ENCODE measurements at places on chromosomes 16 and 17.
A peak's percentile ranks its signal among the peaks of the same experiment; 100 is the strongest.

- no peak for DNase-seq
These were observed 14.9 kb upstream of the MAPK3 start for GRCh38 chr16:30137897-30138296.

GRCh38 chr16:68756239-68756915 lies 19.3 kb downstream of the CDH1 start:
- peak; percentile 95 for DNase-seq

GRCh38 chr16:30949650-30950515 lies 1.0 kb downstream of the ORAI3 start:
- peak; percentile 71 for DNase-seq

- DNase-seq: no peak
These were observed 210.6 kb downstream of the MAP2K4 start for GRCh38 chr17:12231355-12231682.

- DNase-seq: no peak
These were observed 64.2 kb downstream of the SPECC1 start for GRCh38 chr17:20073055-20073979.

DNA sequence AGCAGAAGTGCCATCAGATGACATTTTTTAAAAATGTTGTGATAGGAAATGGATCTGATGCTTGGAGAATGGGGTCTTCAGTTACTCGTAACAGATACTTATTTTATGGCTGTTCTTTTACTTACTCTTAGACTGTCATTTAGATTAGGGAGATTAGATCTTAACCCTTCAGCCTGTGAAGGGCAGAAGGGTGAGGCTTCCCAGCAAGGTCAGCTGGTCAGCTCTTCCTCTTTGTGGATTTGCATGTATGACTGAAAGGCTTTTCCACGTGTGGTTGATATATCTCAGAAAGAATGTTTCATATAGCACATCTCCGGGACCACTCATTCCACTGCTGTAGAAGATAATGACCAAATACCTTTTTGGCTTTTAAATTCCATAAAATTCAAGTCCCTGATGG lies 27.4 kb downstream of the GRB7 start:
- no peak for DNase-seq

- no peak for DNase-seq
These were observed 150.0 kb downstream of the C16orf78 start for GRCh38 chr16:49523435-49524159.

- DNase-seq: no peak
These were observed 11.2 kb upstream of the SLC47A2 start for GRCh38 chr17:19727501-19728078.

GRCh38 chr16:59170099-59170712 lies 436.1 kb upstream of the GOT2 start:
- DNase-seq: no peak

DNA sequence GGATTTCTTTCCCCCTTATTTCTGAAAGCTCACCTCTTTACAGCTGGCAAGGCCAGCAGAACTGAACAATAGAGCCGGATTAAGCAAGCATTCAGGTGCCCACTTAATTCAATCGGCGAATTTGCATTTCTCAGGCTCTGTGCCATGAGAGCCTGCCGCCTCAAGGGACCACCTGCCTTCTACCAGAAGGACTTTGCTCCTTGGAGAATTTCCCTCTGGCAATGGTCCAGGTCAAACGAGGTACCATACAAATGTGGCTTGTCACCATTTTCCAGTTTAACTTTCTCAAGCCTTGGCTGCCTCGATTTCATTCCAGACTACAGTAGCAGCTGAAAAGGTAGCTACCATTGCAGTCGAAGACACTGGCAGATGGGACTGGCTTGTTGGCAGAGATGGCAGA lies 534.0 kb downstream of the MAF start:
- DNase-seq: no peak

DNA sequence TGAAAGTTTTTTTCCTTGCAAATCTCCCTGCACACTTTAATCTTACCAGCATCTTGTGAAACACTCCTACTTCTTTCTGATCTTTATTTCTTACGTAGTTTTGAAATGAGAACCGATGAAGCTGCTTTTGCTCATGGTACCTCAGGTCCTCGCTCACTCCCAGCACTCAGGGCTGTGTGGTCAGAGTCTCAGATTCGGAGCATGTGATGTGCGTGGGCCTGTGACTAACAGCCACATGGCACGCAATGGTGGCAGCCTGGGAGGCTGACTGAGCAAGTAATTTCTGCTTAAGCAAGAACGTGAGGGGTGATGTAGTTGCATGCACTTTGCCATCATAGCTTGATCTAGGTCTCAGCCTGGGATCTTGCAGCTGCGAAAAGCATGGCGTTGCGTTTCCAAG lies 624.3 kb downstream of the MAF start:
- DNase-seq: no peak

DNA sequence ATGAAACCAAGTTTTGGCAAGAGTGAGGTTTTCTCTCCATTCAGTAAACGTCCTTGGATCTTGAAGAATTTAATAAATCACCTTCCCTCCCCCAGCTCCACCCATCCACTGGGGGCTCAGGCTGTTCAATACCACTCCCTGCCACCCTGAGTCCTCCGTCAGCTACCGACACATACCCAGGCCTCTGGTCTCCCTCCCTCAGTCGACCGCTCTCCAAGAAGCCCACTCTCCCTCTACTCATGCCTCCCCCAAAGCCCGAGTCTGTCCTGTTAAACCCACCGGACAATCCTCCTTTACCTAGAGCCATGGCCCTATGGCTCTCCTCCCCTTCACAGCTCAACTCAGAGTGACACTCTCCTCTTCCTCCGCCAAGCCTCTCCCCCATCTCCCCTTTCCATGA lies 19.7 kb upstream of the SLC4A1 start:
- no peak for DNase-seq

Measured in Calu3 (cell line).